NCI-H774 (cell line): ENCODE measurements at places on chromosomes 6 and 20.

- no peak for DNase-seq
Observed at GRCh38 chr20:63766695-63767426, 27.3 kb downstream of the SLC2A4RG start.

DNA sequence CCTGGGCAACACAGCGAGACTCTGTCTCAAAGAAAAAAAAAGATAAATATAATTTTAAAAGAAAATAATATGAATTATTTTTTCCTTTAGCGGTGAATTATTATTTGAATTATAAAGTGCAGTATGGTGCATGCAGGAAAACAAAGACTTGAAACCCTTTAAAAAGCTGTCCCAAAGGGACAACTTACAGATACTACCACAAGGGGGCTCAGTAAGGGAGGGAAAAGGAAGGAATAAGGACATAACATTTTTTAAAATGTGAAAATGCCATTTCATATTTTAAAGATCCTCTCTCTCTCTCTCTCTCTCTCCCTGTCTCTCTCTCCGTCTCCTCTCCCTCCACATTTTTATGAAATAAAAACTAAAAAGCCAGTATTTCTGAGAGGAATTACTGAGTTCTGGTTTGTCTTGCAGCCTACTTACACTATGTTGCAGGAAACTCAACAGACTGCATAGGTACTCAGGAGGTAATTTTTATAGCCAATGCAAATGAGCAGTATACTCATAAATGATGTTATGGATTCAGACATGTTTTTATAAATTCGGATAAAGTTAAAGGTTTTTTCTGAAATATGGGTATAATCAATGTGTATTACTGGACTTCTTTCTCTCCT lies 455.0 kb upstream of the GJE1 start:
- peak; percentile 21 for DNase-seq

- no peak for DNase-seq
Observed at GRCh38 chr6:74343804-74344203, 647.8 kb downstream of the CD109 start.

- no peak for DNase-seq
Observed at GRCh38 chr20:50246367-50247195, 56.0 kb downstream of the CEBPB start.

DNA sequence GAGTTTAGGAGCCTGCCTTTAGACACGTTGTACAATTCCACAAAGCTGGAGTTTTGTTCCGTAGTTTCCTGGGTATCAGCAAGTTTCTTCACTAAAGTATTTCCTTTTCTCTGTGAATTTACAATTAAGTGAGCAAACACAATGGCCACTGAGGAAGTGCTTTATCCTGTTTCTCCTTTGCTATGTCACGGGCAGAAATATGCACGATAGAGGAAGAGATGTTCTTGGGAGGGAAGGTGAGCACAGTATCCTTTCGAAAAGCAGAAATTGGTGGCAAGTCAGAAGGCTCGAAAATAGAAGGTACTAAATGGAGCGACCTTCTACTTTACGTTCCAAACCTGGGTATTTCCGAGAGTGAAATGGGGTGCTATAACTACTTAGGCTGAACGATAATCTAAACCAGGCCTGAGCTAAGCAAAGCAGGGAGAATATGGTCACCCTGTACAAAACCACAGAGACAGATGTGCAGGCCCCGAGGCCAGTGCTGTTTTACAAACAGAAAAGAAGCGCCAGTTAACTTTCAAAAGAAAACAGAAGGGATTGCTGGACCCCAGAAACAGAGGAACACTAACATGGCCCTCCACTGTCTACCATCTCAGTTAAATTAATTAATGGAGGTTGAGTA lies 259.6 kb downstream of the TBC1D7 start:
- no peak for DNase-seq

DNA sequence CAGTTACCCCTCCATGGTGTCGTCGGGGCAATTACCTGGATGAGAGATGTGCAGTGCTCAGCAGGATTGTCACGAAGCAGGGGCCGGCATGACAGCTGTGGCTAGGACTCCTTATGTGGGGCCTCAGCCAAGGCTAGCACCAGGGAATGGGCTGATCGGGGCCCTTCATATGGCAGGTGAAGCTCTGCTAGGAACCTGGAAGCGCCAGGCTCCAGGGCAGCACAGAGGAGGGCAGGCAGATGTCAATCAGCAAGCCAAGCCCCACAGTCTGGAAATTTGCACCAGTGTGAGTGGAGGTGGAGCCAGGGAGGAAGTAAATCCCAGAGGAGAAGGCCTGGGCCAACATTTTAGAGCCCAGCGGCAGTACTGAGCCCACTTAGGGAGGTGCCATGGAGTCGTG lies 21.2 kb downstream of the SYNDIG1 start:
- DNase-seq = no peak

DNA sequence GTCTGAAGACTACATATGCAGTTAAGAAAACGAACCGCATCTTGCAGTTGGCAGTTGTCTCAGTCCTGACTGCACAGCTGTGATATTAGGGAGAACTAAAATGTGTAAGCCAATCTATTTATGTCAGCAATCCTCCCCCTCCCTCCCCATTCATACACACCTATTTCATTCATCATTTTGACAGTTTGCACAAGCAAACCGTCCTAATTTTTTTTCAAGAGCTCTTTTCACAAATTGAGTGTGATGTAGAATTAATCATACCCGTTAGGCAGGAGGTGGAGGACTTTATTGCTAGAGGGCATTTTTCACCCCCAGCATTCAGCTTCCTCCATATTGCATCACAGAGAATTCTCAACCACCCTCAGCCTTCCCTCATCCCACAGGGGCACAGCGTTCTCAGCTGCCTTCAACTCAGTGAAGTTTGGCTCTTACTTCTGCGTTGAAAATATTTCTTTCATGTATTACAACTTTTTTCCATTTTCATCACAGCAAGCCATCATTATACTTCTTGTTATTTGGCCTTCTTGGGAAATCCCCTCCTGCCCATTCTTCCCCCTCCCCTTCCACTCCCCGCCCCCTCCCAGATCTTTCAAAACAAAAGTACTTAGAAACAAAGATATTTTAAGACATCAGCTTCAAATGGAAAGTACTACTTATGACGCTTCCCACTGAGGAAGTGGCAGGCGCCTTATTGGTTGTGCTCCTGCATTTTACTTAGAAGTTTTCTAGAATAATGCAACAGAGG lies 37.5 kb downstream of the NOX3 start:
- DNase-seq = no peak

DNA sequence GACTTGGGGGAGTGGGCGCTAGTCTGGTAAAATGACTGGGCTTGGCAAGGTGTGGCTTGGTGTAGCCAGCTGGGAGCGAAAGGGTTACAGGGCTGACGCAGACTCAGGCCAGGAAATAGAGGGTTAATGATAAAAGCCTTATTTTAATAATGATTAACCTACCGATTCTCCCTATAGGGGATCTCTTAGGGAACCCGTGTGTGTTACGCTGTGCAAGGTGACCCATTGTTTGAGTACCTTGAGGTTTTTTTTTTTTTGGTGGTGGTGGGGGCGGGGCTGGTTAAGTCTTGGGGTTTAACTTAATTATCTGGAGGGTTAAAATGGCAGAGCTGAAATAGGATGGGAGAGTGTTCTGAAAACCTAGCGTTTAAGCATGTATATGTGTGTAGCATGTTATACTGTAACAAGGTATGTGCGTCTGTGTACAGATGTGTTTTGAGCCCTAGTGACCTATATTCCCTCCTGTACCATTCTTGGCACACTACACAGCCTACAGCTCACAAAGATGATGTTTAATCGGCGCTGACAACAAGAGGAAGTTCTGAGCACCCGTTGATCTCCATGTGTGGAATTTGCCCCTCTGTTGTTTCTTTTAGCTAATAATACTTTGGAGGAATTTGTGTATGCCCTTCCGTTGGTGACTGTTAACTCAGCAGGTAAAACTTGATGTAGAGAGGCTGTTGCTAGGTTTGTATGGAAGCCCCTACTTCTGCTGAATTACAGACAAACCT lies 1.3 kb downstream of the CARMIL1 start:
- DNase-seq = no peak

DNA sequence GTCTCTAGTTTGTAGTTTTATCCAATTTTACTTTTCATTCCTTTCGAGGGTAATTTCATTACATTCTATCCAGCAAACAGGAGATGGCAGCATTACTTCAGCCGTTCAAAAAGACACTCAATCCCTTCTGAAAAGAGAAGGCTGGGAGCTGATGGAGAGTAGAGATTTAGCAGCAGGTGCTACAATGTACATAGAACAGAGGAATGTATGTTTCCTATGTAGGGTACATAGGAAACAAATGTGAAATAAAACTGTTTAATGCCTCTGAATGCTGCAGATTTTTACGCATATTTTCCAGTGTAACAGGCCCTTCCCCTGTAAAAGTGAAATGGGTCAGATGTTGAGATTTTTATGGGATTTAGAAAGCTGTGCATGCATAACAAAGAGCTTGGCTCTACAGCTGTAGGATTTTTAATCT lies 16.0 kb downstream of the RPS12 start:
- peak; percentile 66 for DNase-seq

GRCh38 chr20:5835321-5835821 lies 85.2 kb downstream of the SHLD1 start:
- peak; percentile 3 for DNase-seq

- no peak for DNase-seq
Observed at GRCh38 chr6:137743493-137743892, 123.6 kb upstream of the TNFAIP3 start.
